ENCODE measurements at places on chromosomes 1 and 21.

DNA sequence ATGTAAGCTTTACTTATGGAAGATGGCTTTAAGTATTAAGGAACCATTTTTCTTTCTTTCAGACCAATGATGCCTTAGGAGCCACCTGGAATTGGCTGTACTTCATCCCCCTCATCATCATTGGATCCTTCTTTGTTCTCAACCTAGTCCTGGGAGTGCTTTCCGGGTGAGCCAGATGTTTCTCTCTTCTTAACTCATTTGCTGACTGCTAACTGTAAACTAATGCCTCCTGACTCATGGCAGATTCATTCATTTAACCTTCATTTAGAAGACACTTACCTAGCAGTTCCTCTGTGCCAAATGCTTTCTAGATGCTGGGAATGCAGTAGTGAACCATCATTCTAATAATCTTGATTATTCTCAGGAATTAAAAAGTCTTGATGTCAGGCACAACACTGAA lies 168.0 kb downstream of the CACNA1E start:
- H3K4me1 ChIP-seq, result no peaks in the 10 kb centered on the region
- H3K4me3 ChIP-seq, result no peak overlapping the region
- H3K27ac ChIP-seq, result no peak overlapping the region
- no peaks in the 10 kb centered on the region for H3K27me3 ChIP-seq
- no peaks in the 10 kb centered on the region for H3K36me3 ChIP-seq
- DNase-seq, result no peak

DNA sequence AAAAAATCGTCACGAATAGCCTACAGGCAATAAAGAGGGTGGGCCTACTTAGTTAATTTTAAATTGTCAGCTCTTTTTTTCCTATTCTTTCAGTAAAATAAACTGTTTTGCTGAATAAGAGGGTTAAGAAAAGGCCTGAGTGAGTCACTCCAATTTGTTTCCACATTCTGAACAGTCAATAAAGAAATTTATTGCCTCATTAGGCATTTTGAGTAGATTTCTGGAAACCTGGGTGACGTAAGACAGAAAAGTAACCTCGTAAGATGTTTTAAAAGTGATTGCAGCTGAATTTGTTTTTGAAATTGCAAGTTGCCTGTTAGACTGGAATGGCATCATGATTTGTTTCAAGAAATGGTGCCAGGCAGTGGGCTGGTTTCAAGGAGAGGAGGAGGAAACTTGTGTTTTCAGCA lies 439.3 kb downstream of the USP25 start:
- H3K27ac ChIP-seq, result no peak overlapping the region
- H3K36me3 ChIP-seq, result no peaks in the 10 kb centered on the region
- no peak for DNase-seq
- no peaks in the 10 kb centered on the region for H3K4me1 ChIP-seq
- H3K27me3 ChIP-seq, result no peaks in the 10 kb centered on the region
- no peak overlapping the region for H3K4me3 ChIP-seq

DNA sequence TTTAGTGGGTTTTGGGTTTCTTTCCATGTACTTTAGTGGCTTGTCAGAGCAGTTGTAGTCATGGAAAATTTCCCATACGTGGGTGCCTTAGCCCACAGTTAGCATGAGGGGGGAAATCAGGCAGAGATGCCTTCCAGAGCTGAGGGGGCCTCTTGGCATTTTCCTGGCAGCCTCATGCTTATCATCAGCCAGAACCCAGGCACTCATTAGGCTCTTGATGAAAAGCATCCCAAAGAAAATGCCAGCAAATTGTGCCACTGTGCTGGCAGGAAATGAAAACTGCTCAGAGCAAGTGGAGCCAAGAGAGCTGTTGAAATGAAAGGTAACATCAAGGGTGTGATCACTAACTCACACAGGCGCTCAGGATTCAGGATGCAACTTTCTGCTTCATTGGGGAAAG lies 128.0 kb downstream of the TNNI3K start:
- DNase-seq, result no peak
- no peak overlapping the region for H3K4me3 ChIP-seq
- no peaks in the 10 kb centered on the region for H3K27me3 ChIP-seq
- no peaks in the 10 kb centered on the region for H3K36me3 ChIP-seq
- no peaks in the 10 kb centered on the region for H3K4me1 ChIP-seq
- H3K27ac ChIP-seq, result no peak overlapping the region

DNA sequence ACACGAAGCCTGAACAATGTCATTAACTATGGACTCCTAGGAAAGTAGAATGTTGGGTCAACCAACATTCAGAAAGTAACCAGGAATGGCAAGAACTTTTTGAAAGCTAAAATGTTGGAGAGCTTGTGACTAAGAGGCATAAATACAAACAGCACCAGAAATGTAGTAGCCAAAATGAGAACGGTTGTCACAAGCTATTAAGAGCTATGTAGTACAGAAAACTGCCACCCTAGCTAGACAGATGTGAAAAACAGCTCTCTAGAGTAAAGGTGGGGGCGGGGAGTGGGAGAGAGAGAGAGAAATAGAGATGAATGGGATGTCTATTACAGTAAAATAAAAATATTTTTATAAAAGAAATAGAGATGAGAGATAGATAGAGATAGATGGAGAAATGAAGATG lies 35.1 kb downstream of the SLC44A5 start:
- no peak for DNase-seq
- no peaks in the 10 kb centered on the region for H3K27me3 ChIP-seq
- no peak overlapping the region for H3K27ac ChIP-seq

DNA sequence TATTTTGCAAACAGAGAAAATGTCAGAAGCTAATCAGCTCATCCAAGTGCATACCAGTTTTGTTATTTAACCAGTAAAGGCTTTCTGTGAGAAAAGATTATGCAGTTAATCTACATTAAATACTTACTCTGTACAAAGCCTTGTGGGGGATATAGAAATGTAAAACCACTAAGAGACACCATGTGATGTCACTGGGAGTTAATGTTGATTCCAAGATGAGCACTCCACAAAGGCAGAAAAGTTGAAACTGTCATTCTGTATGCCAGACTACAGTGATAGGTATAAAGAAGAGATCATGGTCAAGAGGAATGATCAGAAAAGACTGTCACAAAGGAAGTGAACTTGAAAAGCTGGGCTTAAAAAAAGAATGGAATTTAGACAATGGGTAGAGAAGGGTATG lies 100.3 kb upstream of the SGIP1 start:
- DNase-seq, result no peak
- H3K27ac ChIP-seq, result no peak overlapping the region
- H3K36me3 ChIP-seq, result no peaks in the 10 kb centered on the region
- no peaks in the 10 kb centered on the region for H3K27me3 ChIP-seq
- no peak overlapping the region for H3K4me3 ChIP-seq

- no peak overlapping the region for H3K4me3 ChIP-seq
- DNase-seq, result no peak
- H3K27ac ChIP-seq, result no peak overlapping the region
- no peaks in the 10 kb centered on the region for H3K27me3 ChIP-seq
Observed at GRCh38 chr1:183816110-183816509, 11.2 kb downstream of the RGL1 start.

DNA sequence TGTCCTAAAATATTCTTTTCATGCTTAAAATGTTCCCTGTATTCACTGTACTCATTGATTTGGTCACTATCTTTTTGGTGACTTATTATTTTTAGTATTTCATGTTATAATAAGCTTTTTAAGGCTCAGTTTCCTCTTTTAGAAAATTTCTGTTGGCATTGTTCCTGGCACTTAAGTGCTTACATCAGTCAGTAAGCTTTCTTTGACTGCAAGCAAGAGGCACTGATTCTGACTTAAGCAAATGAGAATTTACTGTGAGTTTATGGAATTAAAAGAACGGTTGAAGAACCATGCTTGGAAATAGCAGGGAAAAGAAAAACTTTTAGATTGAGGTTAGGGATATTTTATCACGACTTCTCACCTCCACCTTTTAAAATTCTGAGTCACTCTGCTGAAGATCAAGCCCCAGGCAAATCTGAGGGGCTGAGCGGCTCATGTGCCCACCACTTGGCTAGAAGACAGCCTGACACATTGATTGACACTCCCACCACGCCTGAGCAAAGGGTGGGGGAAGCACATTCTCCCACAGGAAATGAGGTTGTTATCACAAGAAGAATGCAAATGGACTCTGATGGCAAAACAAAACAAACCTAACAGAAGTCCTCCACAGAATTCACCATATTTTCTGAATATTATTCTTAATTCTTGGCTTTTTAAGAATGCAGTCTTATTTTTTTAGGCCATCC lies 102.8 kb downstream of the KCTD3 start:
- no peak overlapping the region for H3K27ac ChIP-seq
- no peak overlapping the region for H3K4me3 ChIP-seq
- H3K36me3 ChIP-seq, result no peaks in the 10 kb centered on the region
- no peak for DNase-seq

DNA sequence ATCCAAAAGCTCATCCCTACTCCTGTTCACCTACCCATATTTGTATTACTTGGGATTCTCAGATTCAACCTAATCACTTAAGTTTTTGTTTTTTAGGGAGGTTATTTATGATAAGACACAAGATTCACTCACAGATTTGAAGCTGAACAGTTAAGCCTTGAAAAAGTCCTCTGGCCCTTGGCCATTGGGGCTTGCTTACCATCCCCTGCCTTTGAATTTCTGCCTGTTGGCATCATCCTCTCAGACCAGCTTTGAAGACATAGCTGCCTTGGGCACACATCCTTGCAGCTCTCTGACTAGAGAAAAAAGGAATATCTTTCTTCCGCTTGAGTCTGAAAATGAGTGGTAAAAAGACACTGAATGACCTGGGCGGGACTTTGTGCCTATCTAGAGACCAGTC lies 41.8 kb upstream of the RALGPS2 start:
- no peaks in the 10 kb centered on the region for H3K27me3 ChIP-seq
- H3K4me1 ChIP-seq, result no peaks in the 10 kb centered on the region
- no peak overlapping the region for H3K27ac ChIP-seq
- no peaks in the 10 kb centered on the region for H3K36me3 ChIP-seq
- H3K4me3 ChIP-seq, result no peak overlapping the region

DNA sequence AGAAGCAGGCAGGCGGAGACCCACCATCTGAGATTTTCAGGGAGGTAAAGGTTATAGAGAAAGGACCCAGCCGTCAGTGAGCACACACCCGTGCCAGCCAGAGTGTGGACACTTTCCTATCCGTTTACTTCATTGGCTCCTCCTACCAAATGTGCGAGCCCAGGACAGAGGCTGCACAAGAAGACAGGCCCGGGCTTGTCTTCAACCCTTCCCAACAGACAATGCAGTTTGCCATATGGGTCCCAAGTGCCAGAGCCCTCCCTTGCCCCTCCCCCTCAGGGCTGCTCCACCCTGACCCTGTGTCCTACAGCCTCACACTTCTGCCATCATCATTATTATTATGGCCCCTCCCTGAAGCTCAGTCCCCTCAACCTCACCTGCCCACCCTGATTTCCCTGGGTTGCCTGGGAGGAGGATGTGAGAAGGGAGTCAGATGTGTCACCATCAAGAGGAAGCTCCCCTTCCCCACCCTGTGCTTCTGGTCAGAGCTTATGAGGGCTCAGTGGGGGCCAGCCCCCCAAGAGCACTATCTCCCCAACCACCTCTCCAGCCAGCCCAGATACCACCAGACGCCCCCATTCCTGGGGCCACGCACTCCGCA lies 9.4 kb downstream of the LAPTM5 start:
- peaks cover 9% of the 10 kb centered on the region for H3K36me3 ChIP-seq
- H3K4me1 ChIP-seq, result peaks cover 96% of the 10 kb centered on the region
- peak overlapping the region; percentile 93 for H3K27ac ChIP-seq
- DNase-seq, result no peak
- no peaks in the 10 kb centered on the region for H3K27me3 ChIP-seq

DNA sequence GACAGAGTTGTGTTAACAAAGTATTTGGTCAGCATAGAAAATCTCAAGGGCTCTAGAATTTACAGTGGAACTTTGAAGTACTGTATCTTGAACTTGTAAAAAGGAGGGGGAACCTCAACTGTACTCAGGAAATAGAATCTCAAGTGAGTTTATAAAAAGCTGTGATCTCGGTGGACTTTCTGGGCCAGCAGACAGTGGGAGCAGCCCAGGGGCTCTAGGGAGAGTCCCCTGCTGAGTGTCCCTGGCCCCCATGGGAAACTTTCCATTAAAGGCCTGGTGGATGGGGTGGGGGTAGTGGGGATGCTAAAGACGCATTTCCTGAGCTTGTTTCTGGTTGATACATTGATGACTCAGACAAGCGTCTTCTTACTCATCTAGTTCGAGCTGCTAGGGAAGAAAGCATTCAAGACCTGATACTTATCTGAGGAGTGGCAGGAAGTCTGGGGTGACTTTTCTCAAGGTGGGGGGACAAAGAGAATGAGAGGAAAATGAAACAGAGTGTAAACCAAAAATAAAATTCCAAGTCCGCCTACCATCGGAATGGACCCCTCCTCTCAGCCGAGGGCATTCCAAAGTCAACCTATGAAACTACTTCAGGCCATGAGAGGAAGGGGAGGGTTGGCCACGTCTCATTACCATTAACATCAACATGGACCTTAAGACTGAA lies 65.5 kb downstream of the NID1 start:
- peak overlapping the region; percentile 90 for H3K27ac ChIP-seq
- no peaks in the 10 kb centered on the region for H3K36me3 ChIP-seq
- H3K27me3 ChIP-seq, result no peaks in the 10 kb centered on the region

- no peak overlapping the region for H3K4me3 ChIP-seq
- no peak for DNase-seq
- H3K4me1 ChIP-seq, result peaks cover 5% of the 10 kb centered on the region
- no peak overlapping the region for H3K27ac ChIP-seq
Observed at GRCh38 chr1:25927521-25928265, 21.5 kb upstream of the STMN1 start.
